ENCODE measurements at places on chromosomes 16 and 17.

GRCh38 chr17:46264456-46265198, 30.3 kb upstream of the LRRC37A start:
- DNase-seq = no peak

DNA sequence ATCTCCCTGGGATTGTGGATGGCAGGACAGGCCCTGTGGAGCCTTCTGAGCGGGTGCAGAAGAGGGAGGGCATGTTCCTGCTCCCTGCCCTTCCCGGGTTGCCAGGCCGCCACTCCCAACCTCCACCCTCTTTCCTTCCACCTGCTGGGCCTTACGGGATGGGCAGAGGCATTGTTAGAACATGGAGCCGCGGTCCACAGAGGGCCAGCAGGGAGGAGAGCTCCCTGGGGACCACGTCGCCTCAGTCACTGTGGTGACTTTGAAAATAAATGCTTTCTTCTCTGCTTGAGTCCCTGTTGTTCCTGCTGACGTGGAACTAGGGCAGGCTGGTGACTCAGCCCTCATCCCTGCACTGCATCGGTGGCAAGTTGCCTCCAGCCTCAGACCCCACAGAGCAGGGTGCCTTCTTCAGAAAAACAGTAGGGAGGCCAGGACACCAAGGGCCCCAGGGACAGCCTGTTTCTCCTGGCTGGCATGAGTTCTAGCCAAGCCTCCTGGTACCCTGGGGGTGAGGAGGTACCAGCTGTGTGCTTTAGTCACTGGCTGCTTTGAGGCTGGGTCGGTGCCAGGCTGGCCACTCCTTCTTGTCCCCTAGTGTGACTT, 224.9 kb downstream of the SEC14L1 start:
- no peak for DNase-seq

- no peak for DNase-seq
Observed at GRCh38 chr17:78427140-78427539, 48.7 kb downstream of the PGS1 start.

DNA sequence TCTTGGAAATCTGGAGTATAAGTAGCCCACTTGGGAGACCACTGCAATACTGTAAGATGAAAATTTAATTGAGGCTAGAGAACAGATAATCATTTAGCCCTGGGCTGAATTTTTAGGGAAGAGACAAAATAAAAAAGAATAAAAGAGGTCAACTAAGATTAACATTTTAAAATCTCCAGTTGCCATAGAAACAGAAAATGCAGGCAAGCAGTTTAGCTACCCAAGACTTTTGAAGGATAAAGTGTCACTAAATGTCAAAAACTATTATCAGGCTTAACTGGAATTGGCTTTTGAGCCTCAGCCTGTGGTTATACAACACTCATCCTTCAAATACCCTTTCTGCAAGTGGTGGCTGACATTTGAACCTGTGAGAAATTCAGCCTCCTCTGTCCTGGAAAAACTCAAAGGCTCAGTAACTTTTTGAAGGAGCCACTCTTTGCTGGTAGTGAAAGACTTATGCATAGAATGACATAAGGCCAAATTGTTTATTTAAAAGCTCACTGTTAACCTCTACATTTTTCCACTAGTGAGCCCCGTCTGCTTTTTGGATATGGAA, 220.7 kb upstream of the KCNJ16 start:
- no peak for DNase-seq

- no peak for DNase-seq
Observed at GRCh38 chr17:71304498-71305158, 816.2 kb upstream of the SOX9 start.

DNA sequence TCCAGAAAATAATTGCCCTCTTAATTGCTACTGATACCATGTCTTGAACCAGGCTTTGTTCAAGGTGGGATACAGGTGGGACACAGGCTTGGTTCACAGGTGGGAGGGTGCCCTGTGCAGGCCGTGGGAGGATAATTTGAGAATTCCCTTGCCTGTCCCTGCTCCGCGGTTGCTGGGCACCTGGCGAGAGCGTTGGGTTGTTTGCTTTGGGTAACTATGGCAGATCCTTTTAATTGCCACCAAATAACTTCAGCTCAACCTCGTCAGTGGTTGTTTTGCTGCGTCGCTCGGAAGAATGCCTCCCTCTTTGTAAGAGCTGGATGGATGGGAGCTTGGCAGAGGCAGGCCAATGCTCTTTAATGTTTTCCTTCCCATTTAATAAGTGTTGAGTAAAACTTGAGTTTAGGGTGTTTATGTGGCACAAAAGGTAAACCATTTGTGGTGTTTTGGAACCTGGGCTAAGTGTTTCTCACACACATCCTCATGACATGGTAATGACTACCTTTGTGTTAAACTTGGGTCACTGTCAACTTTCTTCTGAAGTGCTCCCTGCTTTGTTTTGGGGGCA, 202.5 kb downstream of the MSI2 start:
- DNase-seq = no peak

DNA sequence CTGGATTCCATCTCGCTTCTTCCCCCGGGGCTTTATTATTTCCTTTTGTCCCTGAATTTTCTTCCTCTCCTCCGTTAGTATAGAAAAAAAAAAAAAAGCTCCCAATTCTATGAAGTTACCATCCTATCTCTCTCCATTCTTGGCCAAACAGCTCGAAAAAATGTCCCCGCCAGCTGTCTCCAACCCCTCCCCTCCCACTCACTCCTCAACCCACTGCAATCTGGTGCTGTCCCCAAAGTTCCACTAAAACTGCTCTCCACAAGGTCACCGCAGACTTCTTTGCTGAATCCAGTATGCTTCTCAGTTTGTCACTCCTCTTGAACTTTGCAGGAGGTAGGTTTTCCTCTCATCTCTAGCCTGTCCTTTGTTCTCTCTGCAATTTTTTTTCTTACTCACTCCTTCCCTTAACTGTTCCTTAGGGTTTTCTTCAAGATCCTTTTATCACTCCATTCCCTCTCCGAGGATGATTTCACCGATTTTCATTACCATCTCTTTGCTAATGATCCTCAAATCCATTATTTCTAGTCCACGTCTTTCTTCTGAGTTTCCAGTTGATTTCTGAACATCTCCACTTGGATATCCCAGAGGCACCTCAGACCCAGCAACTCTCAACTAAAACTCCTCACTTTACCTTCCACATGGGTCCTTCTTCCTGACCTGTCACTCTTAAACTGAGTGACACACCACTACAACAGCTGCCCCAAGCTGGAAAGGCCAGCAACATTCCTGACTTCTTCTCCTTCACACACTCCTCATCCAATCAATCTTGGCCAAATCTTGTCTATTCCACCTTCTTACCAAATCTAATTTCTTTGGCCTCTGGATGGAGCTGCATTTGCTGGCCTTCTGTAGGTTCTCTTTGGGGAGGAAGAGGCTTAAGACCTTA, 1.5 kb upstream of the SUMO2 start:
- no peak for DNase-seq

- DNase-seq = no peak
Observed at GRCh38 chr16:15829460-15829859, 27.4 kb downstream of the MYH11 start.

- DNase-seq = no peak
Observed at GRCh38 chr16:48367441-48368049, 17.7 kb downstream of the SIAH1 start.

GRCh38 chr17:8345951-8346665, 6.5 kb downstream of the ODF4 start:
- no peak for DNase-seq

DNA sequence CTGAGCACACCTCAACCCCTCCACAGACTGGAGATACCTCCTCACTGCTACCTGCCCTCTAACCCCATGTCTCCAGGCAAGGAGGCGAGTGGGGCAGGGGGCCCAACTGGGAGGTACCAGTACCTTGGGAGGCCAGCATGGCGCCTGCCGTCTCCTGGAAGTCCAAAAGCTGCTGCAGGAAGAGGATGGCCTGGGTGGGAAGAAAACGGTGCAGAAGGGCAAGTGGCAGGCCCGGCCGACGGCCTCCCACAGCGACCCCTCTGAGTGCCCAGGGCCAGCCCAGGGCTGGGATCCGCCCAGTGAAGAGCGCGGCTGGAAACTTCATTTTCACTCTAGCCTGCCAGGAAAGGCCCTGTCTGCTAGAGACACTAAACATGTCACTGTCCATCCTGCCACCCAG, 8.5 kb downstream of the ZACN start:
- no peak for DNase-seq

DNA sequence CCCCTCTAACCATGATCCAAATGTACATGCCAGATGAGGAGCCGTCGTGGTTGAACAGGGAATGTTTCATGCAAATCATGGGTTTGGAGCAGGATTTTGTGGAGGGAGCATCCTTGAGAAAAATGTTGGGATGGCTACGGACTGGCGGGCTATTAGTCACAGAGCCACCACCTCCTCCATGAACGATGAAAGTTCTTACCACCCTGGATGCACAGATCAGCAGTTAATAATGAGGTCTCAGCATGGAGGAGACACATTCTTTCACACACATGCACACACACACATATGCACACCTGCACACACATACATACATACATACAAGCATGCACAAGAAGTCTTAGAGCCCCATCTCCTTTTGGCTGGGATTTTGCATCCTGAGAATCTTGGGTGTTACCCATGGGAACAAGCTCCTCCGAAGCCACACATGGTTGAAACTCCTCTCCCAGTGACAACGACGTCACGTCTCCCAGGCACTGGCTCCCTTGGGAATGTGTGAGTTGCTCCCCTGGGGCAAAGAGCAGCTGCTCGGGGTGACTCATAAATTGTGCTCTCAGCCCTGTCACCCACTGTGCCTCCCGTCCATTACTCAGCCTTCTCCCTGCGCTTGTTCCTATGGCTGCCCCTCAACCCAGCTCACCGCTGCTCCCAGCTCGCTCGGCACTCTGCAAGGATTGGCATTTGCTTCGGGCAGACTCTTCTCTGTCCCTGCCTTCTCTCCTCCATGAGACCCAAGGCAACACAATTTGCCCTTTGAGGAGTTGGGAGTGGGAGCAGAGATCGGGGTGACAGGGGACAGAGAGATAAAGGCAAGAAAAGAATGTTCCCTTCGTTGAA, 344.6 kb downstream of the SOX9 start:
- no peak for DNase-seq

GRCh38 chr16:27337024-27337423, 23.2 kb downstream of the IL4R start:
- DNase-seq = no peak

- DNase-seq = peak; percentile 17
Observed at GRCh38 chr16:48384520-48385252, 527 bp downstream of the SIAH1 start.

- peak; percentile 78 for DNase-seq
Observed at GRCh38 chr16:30473231-30474073, 910 bp downstream of the ITGAL start.

- no peak for DNase-seq
Observed at GRCh38 chr17:64148017-64148631, 18.2 kb upstream of the ERN1 start.

DNA sequence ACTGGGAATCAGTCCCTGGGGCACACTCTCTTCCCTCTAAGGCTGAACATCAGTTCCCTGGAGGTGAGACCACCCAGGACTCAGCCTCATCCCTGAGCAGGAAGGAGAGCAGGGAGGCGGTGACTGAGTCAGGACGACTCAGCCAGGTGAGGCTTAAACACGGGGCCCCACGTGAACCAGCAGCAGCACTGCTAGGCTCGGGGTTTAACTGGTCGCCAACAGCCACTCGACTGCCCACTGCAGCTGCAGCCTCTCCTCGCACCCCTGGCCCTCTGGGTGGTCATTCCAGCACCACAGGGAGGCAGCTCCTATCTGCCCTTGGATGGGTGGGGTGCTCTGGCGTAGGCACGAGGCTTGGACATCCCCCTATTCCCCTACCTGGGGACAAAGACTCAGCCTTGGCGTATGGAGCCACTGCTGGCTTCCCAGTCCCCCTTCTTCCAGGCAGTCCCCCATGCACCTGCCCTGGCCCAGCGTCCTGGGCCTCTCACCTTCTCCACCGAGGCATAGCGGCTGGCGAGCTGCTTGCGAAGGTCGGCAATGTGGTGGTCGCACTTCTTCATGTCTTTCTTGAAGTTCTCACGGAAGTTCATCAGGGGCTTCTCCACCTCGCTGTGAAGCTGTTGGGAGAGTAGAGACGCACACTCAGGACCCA, 21.2 kb upstream of the RCVRN start:
- DNase-seq = no peak

DNA sequence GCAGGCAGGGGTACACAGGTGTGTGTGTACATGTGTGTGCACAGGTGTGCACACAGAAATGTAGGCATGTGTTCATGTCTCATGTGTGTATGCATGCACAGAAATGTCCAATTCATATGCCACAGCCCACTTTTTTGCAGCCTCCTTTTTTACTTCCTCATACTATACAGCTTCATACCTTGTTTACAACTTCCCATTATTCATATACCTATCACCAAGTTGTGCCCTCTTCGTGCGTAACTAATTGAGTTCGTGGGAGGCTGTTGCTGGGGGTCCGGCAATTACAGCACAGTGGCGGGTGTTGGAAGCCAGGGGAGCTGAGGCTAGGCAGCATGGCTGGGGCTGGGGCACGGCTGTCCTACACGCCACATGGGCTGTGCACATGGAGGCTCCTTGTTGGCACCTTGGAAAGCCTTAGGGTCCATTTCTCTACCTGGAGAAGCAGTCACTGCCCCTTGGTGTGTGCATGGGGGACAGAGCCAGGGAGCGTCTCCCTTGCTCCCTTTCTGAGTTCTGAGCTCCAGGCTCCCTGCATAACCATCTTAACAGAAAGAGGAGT, 266.7 kb downstream of the ENGASE start:
- DNase-seq = no peak

DNA sequence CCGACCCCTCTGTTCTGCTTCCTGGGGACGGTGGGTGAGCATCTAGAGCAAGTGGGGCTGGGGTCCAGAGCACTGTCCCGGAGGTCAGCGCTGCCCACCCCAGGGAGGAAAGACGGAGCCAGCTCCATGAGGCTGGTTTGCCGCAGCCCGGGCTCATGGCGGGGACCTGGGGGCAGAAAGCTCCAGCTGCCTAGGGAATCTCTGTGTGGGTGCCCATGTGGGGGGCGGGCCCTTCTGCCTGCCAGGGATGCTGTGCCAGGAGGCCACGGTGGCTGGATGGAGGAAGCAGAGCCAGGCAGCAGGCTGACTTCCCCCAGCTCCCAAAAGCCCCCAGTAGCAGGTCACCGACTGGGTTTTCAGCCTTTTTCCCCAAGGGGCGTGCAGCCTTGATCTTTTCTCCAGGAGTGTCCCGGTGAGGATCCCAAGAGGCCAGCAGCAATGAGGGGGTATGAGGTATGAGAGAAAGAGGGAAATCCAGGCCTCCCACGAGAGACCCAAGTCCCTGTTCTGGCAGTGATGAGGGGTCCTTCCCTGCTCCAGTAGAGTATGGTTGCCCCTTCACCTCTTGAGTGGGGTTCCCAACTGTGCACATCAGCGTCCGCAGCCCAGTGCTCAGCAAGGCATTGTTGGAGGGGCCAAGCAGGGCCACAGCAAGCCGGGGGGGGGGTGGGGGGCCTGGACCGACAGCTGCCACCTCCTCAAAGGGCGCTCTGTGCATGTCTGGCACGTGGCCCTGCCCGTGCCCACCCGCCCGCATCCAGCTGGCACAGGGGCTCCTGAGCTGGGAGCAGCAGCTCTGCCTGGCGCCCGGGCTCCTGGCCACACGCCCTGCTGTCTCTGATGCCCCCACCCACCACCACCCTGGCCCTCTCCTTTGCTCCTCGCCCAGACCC, 15.6 kb upstream of the BCAR1 start:
- DNase-seq = no peak
